ENCODE measurements at places on chromosomes 13 and 19. TPM values are rescaled to one million over a fixed set of nuclear protein-coding genes. Genes with fewer than 3 reads are reported as not detected.

Gene HIPK4
- total RNA-seq: not detected

Gene C3
- 63.9 TPM for total RNA-seq

Gene ATP8A2
- 77.0 TPM for total RNA-seq

Gene ADGRE2
- under 0.01 TPM for total RNA-seq

Gene DNAAF3
- 3.9 TPM for total RNA-seq

Gene ZNF541
- total RNA-seq: 0.23 TPM
